ENCODE measurements at places on chromosomes 16 and 17.

- no peak for DNase-seq
Observed at GRCh38 chr17:67865438-67865837, 40.1 kb downstream of the BPTF start.

DNA sequence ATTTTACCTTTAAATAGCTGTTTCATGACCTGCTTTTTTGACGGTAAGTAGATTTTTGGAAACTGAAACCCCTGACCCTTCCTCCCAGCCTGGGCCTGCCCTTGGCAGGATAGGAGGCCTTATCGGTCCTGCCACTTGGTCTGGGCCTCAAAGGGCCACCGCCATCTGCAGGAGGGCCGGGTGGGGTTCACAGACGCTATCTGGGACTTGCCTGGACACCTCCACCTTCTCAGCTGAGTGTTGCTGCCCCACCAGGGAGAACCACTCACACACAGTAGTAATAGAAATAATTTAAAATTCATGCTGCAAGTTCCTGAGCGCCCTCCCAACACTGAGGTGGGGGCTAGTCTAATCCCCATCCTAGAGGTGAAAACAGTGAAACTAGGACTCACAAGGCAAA lies 4.6 kb upstream of the NPRL3 start:
- DNase-seq, result peak; percentile 92

GRCh38 chr17:27506348-27507218 lies 50.3 kb downstream of the KSR1 start:
- DNase-seq, result no peak

DNA sequence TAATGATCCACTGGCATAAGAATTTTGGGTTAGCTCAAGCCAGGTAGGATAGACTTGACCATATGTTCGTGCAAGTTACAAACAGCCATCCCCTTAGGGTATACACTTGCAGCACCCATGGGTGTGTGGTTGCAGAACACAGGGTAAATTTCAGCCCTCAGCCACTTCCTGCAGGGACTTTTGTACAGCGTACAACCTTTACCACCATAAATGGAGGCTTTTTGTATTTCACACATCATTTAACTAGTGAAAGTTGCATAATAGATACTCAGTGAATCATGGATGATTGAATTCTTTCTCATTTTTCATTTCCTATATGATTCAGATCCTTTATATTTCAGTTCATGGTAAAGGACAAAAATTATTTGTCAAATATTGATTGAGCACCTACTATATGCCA lies 473.9 kb downstream of the CDH13 start:
- DNase-seq, result no peak

- no peak for DNase-seq
Observed at GRCh38 chr16:72172105-72173034, at the start of gene PMFBP1. Gene PMFBP1, minus strand, starts transcription at chr16:72172155. Its CDS starts 947 bp downstream, at chr16:72171208.

GRCh38 chr17:77592106-77592865 lies 366.2 kb upstream of the TNRC6C start:
- no peak for DNase-seq

DNA sequence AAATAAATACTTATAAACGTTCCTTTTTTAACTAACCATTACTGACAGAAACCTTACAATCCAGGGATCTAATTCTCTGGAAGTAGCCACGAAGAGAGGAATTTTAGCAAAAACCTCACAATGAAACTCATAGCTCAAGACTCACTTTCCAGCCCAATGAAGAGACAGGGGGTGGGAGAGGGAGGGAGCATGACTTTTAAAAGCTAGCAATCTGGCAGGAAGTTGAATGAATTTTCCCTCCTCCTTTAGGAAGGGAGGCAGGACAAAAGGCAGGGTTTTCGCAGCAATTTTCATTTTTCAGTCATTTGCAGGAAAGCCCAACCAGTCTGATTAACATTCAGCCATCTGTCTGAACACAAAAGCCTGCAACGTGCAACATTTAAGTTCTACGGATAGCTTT lies 381.5 kb upstream of the PSMD7 start:
- no peak for DNase-seq

GRCh38 chr17:57396511-57396921 lies 140.2 kb downstream of the MSI2 start:
- no peak for DNase-seq

DNA sequence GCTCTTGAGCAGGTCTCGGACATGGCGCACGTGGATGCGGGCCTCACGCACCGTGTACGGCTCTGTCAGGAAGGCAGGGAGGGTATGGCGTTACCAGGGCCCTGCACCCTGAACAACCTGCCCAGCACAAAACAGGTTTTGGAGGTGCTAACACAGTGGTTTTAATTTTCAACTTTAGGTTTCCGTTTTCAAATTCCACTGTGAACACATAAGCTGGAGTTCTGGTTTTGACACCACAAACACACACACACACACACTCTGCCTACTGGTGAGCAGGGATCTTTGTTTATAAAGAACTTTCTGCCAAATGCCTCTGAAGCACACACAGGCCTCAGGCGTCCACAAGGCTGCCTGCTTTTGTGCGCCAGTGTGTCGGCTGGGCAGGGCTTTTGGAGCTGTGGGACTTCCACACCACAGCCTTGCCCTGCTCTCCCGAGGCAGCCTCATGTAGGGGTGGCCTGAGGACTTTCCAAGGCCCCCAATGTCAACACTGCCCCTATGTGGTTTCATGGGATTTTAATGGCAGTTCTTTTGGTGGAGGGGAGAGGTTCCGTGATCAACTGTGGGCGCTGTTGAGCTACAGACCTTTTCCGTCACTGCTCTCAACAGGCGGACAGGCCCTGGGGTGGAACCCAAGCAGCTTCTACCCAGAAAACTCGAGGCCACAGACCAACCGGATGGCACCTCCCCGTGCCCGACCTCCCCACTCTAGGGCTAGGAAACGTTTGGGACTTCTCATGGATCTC lies 9.4 kb downstream of the CLUH start:
- DNase-seq, result no peak

DNA sequence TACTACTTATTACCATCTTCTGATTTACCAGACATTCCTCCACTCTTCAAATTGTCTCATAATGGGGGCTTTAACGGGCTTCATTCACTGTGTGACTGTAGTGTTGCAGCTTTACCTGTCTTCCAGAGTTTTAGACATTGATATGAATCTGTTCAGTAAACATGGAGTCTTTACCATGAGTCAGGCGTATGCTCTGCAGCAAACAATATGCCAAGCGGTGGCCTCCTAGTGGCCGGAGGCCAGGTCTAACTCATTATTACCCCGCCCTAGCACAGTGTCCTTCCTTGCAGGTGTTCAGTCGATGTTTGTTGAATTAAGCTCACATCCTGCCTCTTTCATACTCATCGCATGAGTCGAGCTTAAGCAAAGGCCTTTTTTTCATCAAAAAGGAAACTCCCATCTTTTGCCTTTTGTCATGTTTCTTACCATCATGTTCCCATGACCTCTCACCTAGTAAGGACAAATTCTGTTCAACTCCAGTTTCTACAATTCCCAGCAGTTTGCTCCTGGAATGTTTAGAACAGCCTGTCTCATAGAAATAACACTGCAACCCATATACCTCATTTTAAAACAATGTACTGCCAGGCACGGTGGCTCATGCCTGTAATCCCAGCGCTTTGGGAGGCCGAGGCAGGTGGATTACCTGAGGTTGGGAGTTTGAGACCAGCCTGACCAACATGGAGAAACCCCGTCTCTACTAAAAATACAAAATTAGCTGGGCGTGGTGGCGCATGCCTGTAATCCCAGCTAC lies 39.4 kb downstream of the TUBD1 start:
- no peak for DNase-seq

- DNase-seq, result no peak
Observed at GRCh38 chr16:67562918-67563707, 787 bp downstream of the CTCF start.

DNA sequence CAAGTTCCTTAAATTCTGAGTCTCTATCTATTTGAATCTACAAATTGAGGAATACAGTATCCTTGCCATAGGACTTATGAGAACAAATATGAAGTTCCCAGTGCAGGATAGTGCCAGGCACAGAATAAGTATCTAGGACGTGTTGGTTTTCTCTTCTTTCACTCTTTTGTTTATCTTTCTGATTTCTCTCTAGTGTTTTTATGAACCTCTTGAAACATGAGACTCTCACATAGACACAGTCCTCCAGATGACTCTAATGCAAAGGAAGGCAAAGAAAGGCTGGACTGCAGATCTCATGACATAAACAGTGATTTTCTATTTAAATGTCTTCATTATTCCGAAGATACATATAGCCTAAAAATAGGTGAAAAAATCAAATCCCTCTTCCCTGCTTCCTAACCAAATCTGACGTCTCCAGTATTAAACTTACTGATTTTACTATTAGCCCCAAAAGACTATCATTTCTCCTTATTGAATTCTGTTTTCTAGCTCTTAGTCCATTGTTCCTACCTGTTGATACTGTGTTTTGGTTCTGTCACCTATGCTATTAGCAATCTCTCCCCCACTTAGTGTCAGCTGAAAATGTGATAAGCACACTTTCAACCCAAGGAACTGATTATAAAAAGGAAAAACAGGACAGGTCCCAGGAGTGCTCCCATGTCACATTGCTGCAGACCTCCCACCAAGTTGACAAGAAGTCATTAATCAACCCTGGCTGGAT lies 24.9 kb upstream of the ADAMTS18 start:
- no peak for DNase-seq

GRCh38 chr17:2602597-2603017 lies 9.2 kb downstream of the PAFAH1B1 start:
- no peak for DNase-seq

- no peak for DNase-seq
Observed at GRCh38 chr17:68325961-68326360, 34.7 kb downstream of the ARSG start.

DNA sequence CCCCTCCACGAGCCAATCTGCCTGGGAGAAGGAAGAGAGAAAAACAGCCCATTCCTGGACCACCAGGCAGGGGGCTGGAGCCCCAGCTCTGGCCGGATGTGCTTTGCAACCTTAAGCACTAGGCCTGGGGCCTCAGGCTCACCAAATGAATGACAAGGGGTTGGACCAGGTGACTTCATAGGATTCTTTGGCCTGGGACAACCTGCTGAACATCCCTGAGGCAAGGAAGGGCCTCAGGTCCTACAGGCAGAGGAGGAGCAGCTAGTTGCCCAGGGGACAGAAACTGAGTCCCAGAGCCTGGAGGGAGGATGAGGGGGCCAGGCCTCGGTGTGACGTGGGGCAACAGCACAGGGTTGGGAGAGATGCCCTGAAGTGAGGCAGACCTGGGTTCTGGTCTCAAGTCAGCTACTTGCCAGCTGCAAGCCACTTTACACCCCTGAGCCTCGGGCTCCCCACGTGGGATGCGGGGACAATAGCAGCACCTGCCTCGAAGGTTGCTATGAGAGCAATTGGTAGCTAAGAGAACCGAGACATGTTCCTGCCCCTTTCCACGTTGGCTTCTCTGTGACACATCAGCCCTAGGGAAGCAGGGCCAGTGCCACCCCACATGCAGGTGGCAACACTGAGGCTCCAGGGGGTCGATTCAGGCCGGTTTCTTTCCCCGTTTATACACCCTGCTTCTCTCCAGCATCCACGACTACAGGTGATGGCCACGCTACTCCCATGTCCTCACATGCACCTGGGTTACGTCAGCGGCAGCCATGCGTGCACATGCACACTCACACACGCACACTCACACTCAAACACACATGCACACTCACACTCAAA lies 42.6 kb downstream of the CFAP20 start:
- DNase-seq, result no peak

DNA sequence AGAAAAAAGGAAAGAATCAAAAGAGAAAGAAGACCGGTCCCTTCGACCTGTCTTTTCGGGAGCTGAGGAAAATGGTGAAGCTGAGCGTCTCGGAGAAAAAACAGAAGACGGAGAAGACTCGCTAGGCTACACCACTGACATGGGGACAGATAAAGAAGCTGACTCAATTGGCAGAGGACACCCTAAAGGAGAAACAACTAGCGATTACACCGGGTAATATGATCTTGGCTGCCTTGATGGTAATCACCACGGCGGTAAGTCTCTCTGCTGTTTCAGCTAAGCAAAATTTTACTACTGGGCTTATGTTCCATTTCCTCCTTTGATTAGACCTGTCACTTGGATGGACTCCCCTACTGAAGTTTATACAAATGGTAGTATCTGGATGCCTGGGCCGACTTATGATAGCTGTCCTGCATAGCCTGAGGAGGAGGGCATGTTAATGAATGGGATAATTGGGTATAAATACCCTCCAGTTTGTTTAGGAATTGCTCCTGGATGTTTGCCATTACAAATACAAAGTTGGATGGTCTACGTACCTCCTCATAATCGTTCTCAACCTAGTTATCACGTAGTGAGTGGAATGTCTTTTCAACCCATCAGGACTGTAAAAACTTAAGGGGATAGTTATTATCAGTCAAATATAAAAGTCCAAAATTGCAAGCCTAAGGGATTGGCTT lies 24.1 kb downstream of the ALOX15B start:
- peak; percentile 78 for DNase-seq

DNA sequence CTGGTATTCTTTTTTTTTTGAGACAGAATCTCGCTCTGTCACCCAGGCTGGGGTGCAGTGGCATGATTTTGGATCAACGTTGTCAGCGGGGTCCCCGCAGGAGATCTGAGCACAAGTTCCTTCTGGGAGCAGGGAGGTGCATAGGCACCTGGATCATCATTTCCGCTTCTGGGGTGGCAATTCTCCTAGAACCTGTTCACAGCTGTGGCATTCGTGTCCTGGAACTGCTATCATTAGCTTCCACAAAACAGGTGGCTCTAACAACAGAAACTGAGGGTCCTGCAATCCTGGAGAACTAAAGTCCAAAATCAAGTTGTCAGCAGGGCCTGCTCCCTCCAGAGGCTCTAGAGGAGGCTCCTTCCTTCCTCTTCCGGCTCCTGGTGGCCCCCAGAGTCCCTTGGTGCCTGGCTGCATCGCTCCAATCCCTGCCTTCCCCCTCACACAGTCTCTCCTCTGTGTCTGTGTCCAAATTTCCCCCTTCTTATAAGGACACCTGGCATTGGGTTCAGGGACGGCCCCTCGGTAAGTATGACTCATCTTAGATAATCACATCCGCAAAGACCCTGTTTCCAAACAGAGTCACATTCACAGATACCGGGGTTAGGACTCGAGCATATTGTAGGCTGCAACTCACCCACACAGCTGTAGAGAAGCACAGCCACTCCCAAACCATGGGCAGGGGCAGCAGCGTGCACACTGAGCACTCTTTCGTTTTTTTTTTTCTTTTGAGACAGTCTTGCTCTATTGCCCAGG lies 43.5 kb upstream of the KLHDC4 start:
- DNase-seq, result no peak

- no peak for DNase-seq
Observed at GRCh38 chr17:40561871-40562611, 3.2 kb downstream of the CCR7 start.

Measured in hematopoietic multipotent progenitor cell treated with erythropoietin and hydrocortisone succinate and interleukin-3 and kit ligand, for 17 days (in vitro differentiated cells).